ENCODE measurements at places on chromosomes 7 and 10.

- DNase-seq: no peak
These were observed 120.3 kb downstream of the GATA3 start for GRCh38 chr10:8174762-8175161.

- no peak for DNase-seq
These were observed 737 bp downstream of the CNNM2 start for GRCh38 chr10:102918817-102919245.

DNA sequence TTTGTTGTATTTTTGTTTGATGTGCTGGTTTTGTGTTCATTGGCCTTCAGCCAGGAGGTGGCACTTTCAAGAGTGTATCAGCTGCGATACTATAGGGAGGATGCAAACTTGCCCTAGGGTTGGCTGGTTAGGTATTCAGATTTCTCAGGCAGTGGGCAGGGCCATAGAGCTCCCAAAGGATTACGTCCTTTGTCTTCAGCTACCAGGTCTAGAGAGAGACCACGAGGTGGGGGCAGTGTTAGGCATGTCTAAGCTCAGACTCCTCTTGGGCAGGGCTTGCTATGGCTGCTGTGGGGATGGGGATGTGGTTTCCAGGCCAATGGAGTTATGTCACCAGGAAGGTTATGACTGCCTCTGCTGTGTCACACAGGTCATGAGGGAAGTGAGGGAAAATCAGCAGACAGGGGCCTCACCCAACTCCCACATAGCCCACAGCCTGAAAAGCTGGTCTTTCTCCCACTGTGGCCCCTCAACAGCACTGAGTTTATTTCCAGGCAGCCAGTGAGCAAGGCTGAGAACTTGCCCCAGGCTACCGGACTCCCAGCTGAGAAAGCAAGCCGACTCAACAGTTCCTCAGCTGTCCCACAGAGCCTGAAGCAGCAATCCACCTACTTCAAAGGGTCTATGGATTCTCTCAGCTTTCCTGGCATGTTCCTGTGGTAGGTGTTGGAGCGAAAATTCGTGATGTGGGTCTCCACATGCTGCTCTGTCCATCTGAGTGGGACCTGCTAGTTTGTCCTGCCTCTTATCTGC lies 227.4 kb upstream of the COBL start:
- DNase-seq: no peak

GRCh38 chr10:42594246-42594650 lies 44.1 kb downstream of the ZNF33B start:
- DNase-seq: no peak

DNA sequence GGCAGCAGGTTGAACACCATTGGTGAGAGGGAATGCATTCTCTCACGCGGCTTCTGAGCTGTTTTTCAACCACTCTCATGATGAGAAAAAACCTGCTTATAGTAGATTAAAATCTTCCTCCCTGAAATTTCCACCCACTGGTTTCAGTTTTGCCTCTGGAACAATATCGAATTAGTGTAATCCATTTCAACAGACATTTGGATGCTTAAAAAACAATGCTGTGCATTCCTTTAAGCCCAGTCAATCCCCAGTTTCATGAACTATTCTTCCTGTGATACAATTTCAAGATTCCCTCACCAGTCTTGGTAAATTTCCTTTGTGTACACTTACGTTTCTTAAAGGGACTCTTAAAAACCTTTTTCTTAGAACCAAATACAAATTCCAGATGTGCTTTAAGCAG lies 89.6 kb downstream of the ITIH5 start:
- DNase-seq: peak; percentile 45

GRCh38 chr7:26156451-26157420 lies 4.7 kb downstream of the NFE2L3 start:
- DNase-seq: peak; percentile 85

- DNase-seq: peak; percentile 44
These were observed 87.3 kb upstream of the TES start for GRCh38 chr7:116122972-116123595.

GRCh38 chr7:27661811-27662489 lies 733 bp downstream of the HIBADH start:
- DNase-seq: peak; percentile 38

- DNase-seq: no peak
These were observed 427.6 kb downstream of the THSD7A start for GRCh38 chr7:11404355-11404754.

DNA sequence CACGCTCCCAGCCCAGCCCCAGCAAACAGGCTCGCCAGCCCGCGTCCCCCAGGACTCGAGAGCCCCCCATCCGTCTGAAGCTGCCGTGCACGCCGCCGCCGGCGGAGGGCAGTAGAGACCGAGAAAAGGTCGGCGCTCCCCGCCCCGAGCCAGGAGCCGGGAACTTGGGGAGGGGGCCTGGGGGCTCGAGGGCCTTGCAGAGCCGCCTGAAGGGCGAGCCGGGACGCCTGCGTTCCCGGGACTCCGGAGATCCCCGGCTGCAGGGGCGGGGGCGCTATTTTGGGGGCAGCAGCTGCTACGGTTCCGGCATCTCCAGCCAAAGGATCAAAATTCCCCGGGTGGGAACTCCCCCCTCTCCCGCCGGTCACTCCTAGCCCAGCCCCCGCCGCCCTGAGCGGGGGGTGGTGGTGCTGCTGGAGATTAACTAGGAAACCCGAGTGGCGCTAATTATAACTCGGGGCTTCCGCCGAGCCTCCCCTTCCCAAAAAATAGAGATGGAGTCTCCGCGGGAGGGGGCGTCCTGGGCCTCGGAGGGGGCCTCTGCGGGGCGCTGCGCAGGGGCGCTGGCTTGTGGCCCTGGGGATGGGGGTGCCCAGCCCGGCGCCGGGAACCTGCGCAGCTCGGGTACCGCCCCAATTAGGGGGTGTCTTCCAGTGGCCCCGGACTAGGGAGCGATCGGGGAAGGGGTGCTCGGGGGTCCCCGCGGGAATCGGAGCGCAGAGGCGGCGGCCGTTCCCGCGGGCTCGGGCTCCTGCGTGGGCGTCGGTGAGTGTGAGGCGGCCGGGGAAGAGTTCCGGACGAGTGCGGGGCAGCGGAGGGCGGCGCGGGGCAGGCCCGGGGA lies 608 bp downstream of the ACHE start:
- DNase-seq: peak; percentile 70

- DNase-seq: peak; percentile 95
These were observed 1.4 kb downstream of the CAV1 start for GRCh38 chr7:116525913-116526861.

GRCh38 chr10:104013489-104013888 lies 46.5 kb downstream of the SLK start:
- DNase-seq: no peak

DNA sequence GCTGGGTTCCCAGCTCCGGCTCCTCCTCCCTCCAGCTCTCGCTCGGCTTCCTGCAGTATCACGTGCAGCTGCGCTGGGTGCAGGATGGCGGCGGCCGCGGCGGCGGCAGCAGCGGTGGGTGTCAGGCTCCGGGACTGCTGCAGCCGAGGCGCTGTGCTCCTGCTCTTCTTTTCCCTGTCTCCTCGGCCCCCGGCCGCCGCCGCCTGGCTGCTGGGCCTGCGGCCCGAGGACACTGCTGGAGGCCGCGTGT lies at the start of gene CNNM1:
Gene CNNM1 (plus strand): TSS at position 53 of the 250 bp plus-strand sequence. CDS start 32 bp downstream, at position 85.
- peak; percentile 62 for DNase-seq

GRCh38 chr10:48623607-48624132 lies 18.8 kb upstream of the ARHGAP22 start:
- no peak for DNase-seq

GRCh38 chr7:148626828-148627227 lies 36.3 kb downstream of the C7orf33 start:
- no peak for DNase-seq

GRCh38 chr10:122884166-122884565 lies 4.8 kb upstream of the FAM24B start:
- DNase-seq: no peak

DNA sequence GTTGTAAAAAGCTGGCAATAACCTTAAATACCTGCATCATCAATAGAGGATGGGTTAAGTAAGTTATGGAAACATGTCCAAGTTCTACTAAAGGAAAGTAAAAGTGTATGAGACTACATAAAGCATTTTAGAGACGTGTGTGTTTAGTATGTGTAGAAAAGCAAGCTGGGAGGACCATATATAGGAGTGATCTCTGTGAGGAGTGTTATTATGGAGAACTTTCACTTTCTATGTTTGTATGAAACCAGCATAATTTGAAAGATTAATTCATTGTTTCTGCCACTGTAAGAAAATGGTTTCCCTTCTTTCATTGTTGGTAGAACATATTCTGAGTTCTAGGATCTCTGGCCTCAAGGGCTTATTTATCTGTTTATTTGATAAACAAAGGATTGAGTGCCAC lies 19.2 kb upstream of the PDLIM1 start:
- no peak for DNase-seq

GRCh38 chr10:17735166-17735941 lies 16.6 kb upstream of the TMEM236 start:
- no peak for DNase-seq

- DNase-seq: no peak
These were observed 213.5 kb upstream of the MBL2 start for GRCh38 chr10:52986125-52986524.

- DNase-seq: peak; percentile 59
These were observed 73.6 kb upstream of the AMPH start for GRCh38 chr7:38704751-38705150.
